ENCODE measurements at places on chromosomes 1 and 21.

GRCh38 chr1:185040408-185040735 lies 5.0 kb upstream of the RNF2 start:
- DNase-seq: no peak

- no peak for DNase-seq
Observed at GRCh38 chr1:5947071-5947821, 45.0 kb downstream of the NPHP4 start.

- peak; percentile 56 for DNase-seq
Observed at GRCh38 chr1:32273391-32274208, 18.3 kb upstream of the HDAC1 start.

DNA sequence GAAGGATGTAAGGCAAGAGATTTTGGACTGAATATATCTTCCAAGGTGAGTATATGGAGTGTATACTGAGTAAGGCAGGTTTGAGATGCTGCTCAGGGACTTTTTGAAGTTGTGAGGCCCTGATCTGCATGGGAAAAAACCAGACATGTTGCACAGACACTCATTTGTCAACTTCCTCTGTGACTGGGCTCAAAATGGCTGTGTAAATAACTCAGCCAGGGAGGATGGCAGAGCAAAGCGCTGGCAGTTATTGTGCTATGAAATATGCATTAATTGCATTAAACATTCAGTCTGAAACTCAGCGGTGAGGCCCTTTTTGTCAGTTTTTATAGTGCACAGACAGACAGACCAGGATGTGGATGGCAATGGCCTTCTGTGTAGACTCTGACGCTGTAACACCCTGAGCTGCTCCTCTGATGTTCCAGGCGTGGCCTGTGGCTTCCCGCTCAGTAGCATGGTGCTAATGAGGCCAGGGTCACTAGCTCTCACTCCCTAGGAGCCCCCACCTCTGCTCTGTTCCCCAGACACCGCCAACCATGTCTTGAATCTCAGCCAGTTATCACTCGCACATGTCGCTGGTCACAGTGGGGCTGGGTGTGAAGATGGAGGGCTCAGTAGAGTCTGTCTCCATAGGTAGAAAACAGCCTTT lies 307.0 kb upstream of the PROX1 start:
- no peak for DNase-seq

- no peak for DNase-seq
Observed at GRCh38 chr1:40740039-40740996, 43.3 kb upstream of the KCNQ4 start.

GRCh38 chr1:208528578-208529240 lies 284.5 kb upstream of the PLXNA2 start:
- DNase-seq: no peak

DNA sequence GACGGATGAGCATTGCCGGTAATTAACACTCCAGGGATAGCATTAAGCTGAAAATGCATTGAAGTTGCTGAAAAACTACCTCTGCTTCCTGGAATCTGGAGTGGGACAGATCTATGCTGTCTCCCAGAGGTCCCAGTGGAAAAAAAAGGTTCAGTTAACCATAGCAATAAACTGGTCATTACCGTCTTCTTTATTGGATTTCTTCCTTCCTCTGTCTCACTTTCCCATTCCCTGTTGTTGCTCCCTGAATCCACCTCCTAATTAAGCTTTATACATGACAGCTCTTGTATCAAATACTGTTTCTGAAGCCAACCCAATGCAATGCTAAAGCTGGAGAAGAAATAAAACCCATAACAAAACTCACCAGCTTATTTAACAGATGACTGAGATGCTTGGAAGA lies 1805.9 kb downstream of the NCAM2 start:
- DNase-seq: no peak

GRCh38 chr1:87093286-87093685 lies 178.9 kb downstream of the HS2ST1 start:
- DNase-seq: no peak

- DNase-seq: no peak
Observed at GRCh38 chr1:30777060-30777903, 19.7 kb upstream of the LAPTM5 start.

DNA sequence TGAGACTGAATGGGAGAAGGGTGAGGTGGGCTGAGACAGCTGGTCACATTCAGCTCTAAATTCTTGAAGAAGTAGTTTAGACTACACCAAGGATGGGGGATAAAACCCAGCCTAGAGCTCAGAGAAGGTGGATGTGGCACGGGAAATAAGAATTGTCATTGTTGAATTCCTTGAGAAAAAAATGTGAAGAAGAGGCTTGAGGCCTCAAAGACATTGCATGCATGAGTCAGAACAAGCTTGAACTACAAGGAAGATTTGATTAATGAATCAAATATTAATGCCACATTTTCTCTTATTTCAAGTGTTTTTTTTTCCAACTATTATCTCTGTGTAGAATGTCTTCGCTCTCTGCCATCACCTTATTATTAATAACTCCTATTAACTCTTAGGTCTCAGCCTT lies 58.9 kb downstream of the MAP3K7CL start:
- no peak for DNase-seq

DNA sequence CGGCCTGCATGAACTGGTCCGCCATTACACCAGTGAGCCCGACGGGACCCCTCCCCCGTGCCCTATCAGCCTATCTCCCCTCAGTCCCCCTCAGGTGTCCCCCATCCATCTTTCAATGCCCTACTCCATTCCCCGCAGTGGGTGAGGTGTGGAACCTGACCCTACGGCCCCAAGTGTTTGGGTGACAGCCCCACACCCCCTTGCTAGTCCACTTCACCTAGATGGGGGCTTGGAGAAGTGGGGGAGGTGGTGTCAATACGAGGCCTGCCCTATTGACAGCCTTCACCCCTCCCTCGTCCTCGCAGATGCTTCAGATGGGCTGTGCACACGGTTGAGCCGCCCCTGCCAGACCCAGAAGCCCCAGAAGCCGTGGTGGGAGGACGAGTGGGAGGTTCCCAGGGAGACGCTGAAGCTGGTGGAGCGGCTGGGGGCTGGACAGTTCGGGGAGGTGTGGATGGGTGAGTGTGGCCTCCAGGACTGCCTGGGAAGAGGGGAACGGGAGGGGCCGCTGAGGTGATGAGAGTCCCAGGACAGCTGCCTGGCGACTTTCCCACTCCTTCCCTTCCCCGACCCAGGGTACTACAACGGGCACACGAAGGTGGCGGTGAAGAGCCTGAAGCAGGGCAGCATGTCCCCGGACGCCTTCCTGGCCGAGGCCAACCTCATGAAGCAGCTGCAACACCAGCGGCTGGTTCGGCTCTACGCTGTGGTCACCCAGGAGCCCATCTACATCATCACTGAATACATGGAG lies 15.7 kb upstream of the HDAC1 start:
- DNase-seq: no peak

DNA sequence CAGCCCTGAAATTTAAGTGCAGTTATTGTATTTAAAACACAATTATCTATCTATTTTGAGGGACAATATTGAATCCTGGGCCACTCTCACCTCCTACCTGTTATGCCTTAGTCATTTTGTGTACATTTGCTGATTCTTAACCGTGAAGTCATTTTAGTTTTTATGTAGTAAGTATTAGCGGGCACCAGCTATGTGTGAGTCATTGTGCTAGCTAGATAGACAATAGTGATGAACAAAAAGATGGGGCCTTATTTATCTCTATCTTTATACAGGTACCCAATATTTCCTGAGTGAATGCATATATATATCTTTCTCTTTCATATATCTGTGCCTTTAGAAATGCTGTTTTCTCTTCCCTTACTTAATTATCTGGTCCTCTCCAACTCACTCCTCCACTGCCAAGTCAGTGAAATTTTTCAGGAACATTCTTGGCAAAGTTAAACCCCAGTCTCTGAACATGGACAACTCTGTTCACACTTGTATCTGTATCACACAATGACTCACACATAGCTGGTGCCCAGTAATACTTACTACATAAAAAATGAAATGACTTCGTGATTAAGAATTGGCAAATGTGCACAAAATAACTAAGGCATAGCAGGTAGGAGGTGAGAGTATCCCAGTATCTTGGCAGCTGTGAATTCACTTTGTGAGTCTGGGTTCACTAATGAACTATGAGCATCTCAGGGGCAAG lies 166.0 kb upstream of the C8B start:
- no peak for DNase-seq

DNA sequence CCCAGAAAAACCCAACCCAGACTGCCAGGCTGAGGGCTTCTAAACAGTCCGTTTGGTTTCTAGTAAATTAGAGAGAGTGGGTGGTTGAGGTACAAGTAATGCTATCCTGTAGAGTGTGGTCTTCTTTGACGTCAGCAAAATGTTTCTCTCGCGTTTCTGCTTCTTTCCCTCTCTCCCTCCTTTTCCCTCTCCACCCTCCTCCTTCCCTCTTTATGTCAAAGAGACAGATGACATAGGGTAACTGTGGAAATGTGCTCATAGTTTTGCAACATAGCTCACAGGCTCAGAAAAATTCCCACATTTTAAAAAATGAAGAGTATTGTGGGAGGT lies 158.3 kb downstream of the TOMM20 start:
- DNase-seq: no peak

DNA sequence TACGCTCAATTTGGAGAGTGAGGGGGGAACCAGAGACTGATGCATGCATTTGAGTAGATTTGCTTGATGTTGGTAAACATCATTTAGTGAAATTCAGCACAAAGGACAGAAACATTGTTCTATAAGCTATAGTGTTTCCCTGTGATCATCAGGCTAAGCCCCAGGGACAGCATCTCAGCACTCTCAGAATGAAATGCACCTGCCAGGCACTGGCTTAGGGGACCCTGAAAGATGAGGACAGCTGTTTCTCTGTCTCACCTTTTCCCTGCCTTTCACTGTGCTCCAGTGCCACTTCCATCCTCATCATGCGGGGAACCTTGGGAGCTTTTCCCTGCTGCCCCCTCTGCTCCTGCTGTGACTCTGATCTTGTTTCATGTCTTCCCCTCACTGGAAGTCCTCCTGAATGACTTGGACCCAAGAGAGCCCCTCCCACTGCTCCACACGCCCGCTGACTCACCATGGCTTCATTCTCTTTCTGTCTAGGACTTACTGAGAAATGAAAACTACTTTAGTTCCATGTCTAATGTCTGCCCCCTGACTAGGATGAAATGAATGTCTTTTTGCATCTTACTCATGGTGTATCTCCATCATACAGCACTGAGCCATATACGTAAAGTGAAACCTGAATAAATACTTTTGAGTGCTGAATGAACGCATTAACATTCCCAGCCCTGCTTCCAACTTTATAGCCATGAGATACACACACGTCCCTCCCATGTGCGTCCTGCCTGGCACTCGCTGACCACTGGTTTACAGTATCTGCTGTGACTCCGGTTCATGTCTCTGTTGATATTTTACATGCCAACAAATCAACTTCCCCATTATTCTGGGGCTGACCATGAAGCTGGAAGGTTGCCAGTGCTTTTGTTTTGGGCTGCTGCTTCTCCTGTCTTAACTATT lies 182.0 kb downstream of the PCP4 start:
- DNase-seq: peak; percentile 31

- DNase-seq: no peak
Observed at GRCh38 chr1:20061866-20062265, 8.1 kb upstream of the PLA2G5 start.

DNA sequence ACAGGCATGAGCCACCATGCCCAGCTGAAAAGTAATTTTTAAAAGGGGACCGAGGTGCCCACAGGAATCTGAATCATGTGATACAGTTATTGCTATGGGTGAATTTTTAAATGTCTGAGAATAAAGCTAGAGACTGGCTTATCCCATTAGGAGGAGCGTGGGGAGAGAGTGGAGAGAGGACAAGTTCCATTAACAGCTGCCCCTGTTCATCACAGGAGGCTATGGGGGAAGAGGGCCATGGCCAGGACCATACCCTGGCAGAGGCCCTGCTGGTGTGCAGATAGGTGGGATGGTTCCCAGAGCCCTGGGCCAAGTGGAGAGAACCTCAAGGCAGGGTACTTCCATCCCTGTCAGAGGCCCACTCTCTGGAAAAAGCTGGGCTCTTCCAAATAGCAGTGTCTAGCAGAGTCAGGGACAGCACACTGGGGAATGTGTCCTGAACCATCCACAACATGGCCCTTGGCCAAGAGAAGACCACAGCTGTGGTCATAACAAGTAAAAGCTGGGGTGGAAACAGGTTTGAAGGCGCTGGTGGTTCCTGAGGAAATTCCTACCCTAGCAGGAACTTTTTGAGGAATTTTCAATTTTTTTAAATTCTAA lies 13.7 kb upstream of the ZNF691 start:
- DNase-seq: no peak

DNA sequence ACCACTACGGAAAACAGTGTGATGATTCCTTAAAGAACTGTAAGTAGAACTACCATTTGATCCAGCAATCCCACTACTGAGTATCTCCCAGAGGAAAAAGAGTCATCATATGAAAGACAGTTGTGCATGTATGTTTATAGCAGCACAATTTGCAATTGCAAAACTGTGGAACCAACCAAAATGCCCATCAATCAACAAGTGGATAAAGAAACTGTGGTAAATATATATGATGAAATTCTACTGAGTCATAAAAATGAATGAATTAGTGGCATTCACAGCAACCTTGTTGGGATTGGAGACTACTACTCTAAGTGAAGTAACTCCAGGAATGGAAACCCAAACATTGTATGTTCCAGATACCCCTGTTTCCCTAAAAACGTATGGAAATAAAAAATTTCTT lies 337.0 kb upstream of the PTBP2 start:
- DNase-seq: no peak

DNA sequence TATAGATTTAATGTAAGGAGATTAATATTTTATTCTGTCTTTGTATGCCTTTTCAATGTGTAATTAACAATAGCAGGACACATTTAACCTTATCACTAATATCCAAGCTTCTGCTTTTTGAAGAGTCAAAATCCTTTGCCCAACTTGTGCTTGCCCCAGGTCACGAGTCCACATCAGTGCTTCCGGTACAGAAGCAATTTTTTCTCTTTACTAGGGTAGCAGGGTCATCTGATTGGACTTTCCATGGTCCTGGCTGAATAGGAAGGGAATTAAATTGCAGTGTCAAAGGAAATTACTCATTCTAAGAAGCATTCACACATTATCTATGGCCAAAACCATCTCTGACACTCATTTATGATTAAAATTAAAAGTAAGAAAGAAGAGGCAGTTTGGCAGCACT lies 460.5 kb upstream of the ADGRL2 start:
- no peak for DNase-seq

GRCh38 chr1:39398278-39399021 lies 93.0 kb upstream of the BMP8A start:
- peak; percentile 99 for DNase-seq

- no peak for DNase-seq
Observed at GRCh38 chr1:201648066-201648906, 109.4 kb downstream of the NAV1 start.

DNA sequence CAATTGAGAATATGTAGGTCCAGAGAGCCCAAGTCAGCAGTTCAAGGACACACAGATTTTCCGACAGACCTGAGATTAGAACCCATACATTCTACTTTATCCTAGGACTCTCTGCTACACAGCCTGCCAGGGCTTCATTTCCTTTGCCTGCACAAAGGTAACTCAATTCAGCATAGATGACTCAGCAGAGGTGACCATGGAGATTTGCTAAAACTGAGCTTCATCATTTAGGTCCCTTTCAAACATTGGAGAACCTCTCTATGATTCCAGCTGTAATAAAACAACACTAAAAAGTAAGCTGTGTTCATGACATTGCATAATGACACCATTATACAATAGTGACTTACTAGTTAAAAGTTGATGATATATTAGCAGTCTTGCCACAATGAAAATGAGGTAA lies 22.2 kb downstream of the DAB1 start:
- no peak for DNase-seq

- no peak for DNase-seq
Observed at GRCh38 chr21:7917729-7918128, 2603.7 kb upstream of the TPTE start.

All from kidney epithelial cell (primary cell).